AG04450 (cell line): ENCODE measurements at places on chromosomes 12 and 14.

GRCh38 chr12:113278141-113278540, 56.8 kb downstream of the SLC8B1 start:
- DNase-seq: no peak

GRCh38 chr12:30797689-30798088, 42.9 kb upstream of the CAPRIN2 start:
- DNase-seq: no peak

GRCh38 chr12:2677142-2677880, 117.5 kb upstream of the FKBP4 start:
- no peak for DNase-seq

DNA sequence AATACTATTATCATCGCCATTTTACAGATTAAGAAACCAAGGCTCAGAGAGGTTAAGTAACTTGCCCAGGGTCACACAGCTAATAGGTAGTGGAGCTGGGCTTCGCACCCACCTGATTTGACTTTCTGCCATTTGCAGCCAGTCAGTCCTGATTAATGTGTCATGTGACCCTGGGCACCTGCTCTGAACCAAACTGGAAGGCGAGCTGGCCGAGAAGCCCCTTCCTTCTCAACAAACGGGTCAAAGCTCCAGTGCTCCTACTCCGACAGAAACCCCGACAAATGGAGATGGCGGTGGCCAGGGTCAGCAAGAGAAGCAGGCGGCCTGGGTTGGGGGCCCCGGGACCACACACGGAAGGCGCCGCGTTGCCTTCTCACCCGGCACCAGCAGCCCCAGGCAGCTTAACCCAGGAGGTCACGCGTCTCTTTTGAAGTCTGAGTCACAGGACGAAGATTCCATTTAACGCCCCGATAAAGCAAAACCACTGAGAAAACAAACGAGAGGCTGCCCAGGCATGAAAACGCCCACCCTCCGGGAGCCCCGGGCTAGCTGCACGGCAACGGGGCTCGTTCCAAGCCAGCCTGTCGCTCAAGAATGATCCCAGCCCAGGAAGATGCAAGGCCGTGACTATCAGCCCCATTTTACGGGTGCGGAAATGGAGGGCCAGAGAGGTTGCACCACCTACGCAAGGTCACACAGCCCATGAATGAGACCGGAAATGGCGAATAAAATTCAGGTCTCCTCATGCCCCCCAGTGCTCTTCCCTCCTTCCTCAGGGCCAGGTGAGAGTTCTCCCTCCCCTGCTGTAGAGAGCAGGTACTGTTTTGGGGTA, 124.8 kb downstream of the SCARB1 start:
- peak; percentile 49 for DNase-seq

- DNase-seq: no peak
These were observed 319.5 kb downstream of the FUT8 start for GRCh38 chr14:65731933-65732506.

GRCh38 chr12:97487470-97487869, 24.9 kb downstream of the RMST start:
- DNase-seq: no peak

- DNase-seq: no peak
These were observed 93.2 kb downstream of the NKX2-1 start for GRCh38 chr14:36426836-36427235.

- peak; percentile 65 for DNase-seq
These were observed 28.2 kb downstream of the LTBP2 start for GRCh38 chr14:74583689-74584434.

GRCh38 chr14:94483071-94483451, 7.1 kb upstream of the SERPINA9 start:
- no peak for DNase-seq

DNA sequence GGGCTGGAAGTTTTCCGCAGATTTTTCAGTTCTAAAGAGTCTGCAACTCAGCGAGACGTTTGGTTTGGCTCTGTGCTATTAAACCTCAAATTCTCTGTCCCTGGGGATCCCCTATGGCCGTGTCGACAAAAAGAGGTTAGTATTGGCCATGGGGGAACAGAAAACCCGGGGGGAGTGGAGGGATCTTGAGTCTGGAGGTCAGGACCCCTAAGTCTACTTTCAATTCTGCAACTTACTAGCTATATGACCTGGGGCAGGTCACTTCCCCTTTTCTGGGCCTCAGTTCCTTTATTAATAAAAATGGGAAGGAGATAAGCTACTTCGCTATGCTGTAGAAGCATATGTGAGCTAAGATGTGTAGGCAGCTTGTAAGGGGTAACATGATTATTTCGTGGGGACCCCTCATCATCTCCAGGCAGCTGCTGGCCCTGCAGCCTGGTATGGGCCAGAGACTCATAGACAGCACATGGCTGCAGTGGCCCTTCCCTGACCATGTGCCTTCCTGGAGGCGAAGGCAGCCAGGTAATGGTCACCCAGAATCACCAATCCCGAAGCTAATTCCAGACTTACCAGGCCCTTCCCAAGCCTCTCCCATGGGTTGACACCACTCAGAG, 8.6 kb downstream of the ASB2 start:
- no peak for DNase-seq

GRCh38 chr14:20515846-20516245, 10.5 kb downstream of the RNASE10 start:
- no peak for DNase-seq

- peak; percentile 80 for DNase-seq
These were observed 140.3 kb downstream of the TMEM30B start for GRCh38 chr14:61140872-61141271.

DNA sequence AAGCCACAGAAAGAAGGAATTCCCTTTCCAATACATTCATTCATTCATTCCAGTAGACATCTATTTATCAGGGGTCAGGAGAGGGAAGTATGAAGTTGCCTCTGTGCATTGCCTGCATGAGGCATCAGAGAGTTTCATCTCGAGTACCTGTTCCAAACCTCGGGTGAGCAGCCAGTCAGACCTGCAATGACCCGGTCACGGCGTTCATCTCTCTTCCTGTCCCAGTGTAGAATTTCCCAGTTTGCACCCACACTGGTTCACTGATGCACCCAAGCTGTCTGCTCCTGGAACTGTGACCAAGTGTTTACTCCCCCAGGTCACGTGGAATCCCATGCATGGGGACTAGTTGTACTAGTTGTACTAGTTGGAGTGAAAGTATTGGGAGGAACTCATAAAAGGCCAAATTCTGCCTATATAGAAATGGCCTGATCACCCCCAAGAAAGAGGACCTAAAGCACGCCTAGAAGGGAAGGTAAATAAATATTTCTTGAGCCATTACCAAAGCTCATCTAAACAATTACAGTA, 22.3 kb upstream of the PRKAB1 start:
- DNase-seq: no peak

DNA sequence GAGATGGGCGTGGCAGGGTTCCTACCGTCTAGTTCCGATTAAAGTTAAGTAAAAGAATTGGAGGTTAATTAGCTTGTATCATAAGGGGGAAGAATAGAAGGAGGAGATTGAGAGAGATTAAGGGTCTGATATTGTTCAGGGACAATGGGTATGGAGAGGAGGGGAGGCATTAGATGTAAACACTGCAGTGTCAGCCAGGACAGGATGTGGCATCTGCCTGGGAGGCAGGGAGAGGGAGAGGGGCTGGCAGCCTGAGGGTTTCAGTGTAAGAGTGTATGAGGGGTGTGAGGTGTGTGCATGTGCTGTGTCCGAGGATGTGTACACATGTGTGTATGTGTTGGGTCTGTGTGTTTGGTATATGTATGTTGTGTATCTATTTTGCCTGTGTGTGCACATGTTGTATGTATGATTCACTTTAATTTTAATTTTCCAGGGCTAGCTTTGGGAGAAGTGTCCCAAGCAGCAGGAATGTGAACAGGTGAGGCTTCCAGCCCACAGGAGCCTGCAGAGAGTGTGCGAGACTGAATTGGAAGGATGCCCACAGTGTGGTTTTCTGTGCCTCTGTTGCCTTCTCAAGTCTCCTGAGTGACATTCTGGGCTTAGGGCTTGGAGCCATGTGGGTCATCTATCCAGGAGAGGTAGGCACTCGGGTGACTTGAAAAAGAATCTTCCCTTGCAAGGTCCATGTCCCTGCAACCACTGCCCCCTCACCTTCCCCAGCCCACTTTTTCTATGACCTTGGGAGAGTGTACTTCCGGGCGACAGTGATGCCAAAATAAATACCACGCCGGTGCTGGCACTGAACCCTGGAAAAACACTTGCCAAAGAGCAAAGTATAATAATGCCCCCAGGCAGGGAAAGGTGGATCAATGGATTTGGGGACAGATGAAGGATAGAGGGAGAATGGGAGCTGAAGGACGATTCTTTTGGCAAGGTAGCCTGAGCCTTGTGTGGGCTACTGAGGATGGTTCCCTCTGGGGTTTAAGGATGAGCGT, 36.8 kb upstream of the DCD start:
- no peak for DNase-seq
